Esophagus squamous epithelium (tissue), 5 donors: ENCODE measurements at places on chromosomes 1 and 21. TPM values are rescaled to one million over a fixed set of nuclear protein-coding genes. Genes with fewer than 3 reads are reported as not detected.

XCL1 gene
- total RNA-seq, result not detected

IGFN1 gene
- total RNA-seq, result not detected

PTPN22 gene
- total RNA-seq, result 2.6 TPM

DNA sequence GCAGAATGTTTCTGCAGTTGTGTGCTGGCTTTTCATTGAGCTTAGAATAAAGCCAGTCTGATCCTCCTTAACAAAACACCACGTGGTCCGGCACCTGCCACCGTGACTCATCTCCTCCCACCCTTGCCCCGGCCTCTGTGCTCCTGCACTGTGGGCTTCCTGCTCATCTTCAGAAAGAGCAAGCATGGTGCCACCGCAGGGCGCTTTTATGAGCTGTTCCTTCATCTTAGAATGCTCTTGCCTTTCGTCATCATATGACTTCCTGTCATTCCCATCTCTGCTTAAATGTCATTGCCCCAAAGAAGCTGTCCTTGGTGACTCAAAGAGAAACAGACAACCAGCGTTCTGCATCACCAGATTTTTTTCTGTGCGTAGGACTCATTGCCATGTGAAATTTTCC, 117.8 kb downstream of the HHAT start:
- no peak overlapping the region for H3K27ac ChIP-seq
- no peaks in the 10 kb centered on the region for H3K4me1 ChIP-seq
- DNase-seq, result no peak
- no peaks in the 10 kb centered on the region for H3K27me3 ChIP-seq

DNA sequence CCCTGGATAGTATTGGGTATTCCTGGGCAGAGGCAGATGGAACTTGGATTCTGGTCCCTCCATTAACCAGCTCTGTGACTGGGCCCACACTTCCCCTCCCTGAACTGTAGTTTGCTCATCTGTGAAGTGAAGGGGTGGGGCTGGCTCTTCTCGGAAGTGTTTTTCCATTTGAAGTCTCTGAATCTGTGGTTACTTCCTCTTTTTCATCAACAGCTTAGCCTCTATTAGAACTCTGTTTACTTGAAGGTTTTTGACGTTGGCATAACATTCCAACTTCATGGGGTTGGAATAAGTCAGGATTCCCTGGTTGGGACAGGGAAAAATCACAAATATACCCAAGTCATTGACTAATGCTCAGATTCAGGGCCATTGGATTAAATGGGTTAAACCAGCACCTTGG, 3.6 kb downstream of the KIAA0040 start:
- no peaks in the 10 kb centered on the region for H3K27me3 ChIP-seq
- no peaks in the 10 kb centered on the region for H3K36me3 ChIP-seq
- H3K4me1 ChIP-seq, result peaks cover 19% of the 10 kb centered on the region
- no peak overlapping the region for H3K4me3 ChIP-seq

GRCh38 chr1:6224718-6225117, 11.0 kb downstream of the ICMT start:
- H3K36me3 ChIP-seq, result peaks cover 79% of the 10 kb centered on the region
- no peaks in the 10 kb centered on the region for H3K4me1 ChIP-seq
- H3K27ac ChIP-seq, result no peak overlapping the region
- DNase-seq, result no peak
- H3K27me3 ChIP-seq, result no peaks in the 10 kb centered on the region
